ENCODE measurements at places on chromosomes 12 and 14.

DNA sequence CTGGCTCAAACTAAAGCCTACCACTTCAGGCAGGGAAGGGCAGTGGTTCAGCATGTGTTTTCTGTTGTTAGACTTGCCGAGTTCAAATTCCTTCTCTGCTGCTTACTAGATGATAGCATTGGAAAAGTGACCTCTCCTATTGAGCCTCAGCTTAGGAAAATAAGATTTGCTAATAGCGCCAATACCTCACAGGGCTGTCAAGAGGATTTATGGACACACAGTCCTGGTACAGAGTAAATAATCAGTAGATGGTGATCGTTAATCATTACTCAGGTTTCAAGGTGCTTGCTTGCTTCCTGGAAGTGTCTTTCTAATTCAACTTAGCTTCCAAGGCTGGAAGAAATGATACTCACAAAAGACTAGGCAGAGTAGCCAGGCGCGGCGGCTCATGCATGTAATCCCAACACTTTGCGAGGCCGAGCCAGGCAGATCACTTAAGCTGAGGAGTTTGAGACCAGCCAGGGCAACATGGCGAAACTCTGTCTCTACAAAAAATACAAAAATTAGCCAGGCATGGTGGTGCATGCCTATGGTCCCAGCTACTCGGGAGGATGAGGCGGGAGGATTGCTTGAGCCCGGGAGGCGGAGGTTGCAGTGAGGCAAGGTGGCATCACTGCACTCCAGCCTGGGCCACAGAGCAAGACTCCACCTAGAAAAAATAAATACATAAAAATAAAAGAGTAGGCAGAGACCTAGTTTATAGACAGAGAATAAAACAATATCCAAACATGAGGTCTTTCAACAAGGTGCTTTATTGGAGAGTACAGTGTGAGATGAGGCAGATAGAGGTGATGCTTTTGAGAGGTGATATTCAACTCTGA lies 6.0 kb downstream of the PLA2G1B start:
- no peak for DNase-seq

GRCh38 chr14:31592631-31593030 lies 31.4 kb downstream of the NUBPL start:
- no peak for DNase-seq

GRCh38 chr12:31961137-31961536 lies 1.9 kb downstream of the RESF1 start:
- peak; percentile 17 for DNase-seq

DNA sequence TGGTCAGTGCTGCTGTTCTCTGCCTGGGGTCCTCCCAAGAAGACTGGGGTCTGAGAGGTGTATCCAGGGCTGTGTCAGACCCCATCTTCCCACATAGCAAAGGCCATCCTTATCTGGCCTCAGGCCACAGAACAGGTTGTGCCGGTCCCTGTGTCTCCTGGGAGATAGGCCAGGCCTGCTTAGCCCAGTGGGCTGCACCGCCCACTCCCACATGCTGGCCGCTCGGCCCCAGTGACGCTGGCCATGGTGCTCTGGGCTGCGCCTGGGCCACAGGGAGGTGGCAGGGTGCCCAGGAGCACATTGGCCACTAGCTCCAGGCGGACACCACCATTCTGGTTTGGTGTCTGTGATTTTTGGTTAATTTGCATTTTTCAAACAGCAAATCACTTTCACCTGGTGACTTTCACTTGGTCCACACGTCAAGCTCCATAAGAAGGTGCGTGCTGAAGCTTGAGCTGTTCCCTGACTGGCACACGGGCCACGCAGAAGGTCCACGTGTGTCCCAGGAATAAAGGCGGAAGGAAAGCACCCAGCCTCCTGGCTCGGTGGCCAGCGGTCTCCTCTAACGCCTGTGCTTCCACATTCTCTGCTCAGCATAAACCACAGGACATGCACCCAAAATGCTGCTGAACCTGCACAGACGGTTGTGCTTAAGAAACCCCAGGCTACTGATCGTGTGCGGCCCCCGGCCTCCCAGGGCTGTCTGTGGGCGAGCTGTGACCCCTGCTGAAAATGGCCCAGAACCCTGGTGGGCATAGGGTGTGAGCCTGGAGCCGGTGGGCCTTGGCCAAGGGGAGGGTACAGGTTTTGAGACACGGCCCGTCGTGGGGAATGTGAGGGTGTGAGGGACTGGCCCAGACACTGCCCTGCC lies 4.6 kb downstream of the FBRSL1 start:
- DNase-seq: no peak

- DNase-seq: no peak
Measured at GRCh38 chr12:103181366-103182152, 224.1 kb downstream of the ASCL1 start.

DNA sequence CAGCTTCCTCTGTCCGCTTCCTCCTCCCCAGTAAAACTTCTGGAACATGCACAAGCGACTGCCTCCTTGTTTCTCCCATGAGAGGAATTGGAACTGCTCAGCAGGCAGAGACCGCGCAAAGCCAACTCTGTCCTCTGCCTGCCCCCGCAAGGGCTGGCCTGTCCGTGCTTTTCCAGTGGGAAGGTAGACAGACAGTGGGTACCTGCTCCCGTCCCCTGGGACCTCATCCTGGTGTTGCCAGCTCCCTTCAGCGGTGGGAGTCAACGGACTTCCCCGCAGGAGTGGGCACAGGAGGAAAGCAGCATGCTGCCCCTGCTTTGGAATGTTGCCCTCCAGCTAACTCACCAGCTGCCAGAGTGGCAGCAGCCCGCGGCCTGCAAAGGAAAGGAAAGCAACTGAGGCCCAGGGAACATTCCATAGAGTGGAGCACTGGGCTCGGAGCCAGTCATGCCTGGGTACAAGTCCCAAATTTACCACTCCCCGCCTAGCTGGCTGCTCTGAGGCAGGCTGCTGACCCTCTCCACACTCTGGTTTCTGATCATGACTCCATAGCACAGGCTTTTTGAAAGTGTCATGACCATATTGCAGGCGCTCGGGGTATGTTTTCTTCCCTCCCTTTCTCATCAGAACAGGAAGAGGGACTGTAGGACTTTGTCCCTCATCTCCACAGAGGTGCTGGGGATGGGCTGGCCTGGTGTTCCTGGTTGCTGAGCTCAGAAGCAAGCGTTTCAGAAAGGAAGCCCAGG lies 89.2 kb upstream of the CLMN start:
- DNase-seq: no peak

DNA sequence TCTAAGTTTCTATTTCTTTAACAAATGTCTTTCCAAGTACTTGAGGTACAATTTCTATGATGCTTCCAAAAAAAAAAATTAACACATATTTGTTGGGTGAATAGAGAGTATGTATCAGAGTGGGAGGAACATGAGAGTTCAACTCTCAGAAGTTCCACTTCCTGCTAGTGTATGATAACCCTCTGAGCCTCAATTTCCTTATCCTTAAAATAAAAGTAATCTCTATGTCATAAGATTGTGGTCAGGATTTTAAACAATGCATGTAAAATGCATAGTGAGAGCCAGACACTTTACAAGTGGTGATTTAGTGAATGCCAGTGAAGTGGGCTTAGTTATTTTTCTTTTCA lies 270.3 kb upstream of the AMIGO2 start:
- DNase-seq: no peak

DNA sequence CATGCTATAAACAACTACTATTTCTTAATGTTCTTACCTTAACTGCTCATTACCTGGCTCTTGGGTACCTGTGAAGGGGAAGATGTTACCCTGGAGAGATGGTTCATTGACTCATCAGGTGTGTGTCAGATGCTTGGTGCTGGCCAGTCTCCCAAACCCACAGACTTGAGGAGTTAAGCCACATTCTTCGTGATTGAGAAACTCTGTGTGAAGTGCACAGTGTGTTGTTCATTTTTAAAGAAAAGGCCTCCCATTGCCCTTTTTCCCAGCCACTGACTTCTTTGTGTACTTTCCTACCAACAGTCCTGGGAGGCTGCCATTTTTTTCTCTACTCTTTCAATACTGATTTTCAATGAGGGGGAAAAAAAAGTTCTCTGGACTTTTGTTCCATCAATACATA lies 3.2 kb downstream of the MGST1 start:
- no peak for DNase-seq

- no peak for DNase-seq
Measured at GRCh38 chr12:28033538-28033915, 61.0 kb upstream of the PTHLH start.

DNA sequence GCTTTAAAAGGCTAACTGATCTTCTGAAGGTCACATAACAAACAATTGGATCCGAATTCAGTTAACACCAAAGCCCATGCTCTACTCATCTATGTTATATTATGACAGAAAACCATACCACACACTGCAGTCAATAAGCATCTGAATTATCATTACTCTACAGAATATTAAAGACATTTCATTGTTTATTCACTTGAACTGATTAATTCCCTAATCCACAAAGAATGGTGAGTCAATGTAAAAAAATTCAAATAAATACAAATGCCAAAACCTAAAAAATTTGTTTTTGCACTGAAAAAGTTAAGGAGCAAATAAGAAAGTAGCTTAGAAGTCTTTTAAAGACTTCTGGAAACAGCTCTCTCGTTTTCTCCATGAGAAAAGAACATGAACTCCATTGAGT lies 13.7 kb downstream of the NID2 start:
- DNase-seq: no peak

DNA sequence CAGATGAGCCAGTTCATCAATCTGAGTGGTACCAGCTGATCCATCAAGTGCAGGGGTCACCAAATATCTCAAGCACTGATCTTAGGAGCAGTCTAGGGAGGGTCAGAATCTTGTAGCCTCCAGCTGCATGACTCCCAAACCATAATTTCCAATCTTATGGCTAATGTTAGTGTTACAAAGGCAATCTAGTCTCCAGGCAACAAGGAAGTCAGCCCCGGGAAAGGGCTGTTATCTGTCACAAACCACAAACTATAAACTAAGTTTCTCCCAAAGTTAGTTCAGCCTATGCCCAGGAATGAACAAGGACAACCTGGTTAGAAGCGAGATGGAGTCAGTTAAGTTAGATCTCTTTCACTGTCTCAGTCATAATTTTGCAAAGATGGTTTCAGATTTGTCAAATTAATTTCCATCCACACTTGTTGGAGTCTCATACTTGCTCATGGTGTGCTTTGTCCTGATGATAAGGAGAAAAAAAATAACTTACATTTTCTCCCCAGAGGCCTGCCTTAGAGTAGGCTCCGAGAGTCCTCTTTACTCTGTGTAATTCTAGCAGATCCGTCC lies 3.9 kb upstream of the ABHD4 start:
- DNase-seq: no peak

DNA sequence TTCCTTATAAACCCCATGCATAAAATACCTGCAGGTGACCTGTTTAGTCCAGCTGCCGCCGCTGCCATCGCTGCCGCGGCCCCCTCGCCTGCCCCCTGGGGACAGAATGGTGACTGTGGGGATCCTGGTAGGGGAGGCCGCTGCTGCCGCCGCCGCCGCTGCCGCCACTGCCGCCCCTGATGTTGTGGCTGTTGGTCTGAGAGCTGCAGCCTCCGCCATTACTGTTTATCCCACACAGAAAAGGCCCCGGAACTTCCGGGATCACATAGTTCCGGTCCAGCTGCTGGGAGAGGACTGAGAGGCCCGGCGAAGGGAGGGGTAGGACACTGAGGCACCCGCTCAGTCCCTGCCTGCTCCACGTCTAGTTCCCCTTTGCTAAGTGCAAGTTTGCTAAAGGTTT lies 244.9 kb downstream of the C12orf50 start:
- DNase-seq: no peak

DNA sequence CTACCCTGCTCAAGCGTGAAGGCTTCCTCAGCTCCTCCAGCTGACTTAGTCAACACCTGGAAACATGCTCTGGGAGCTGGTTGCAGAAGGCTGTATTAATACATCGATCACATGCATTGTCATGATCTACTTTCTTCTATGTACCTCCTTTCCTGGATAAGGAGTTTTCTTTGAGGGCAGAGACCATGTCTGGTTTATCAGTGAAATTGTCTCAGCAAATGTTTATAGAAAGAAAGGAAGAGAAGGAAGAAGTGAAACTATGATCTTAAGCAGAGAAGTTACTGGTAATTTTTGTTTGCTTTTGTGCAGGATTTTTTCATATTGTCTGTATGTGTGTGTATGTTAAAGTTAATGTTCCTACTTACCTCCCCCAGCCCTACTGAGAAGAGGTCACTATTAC lies 4.5 kb downstream of the DYRK4 start:
- no peak for DNase-seq

- DNase-seq: no peak
Measured at GRCh38 chr14:68519671-68520187, 273.1 kb downstream of the ZFP36L1 start.

GRCh38 chr12:106132175-106133135 lies 6.3 kb downstream of the NUAK1 start:
- no peak for DNase-seq

- DNase-seq: no peak
Measured at GRCh38 chr12:52417740-52418139, 11.6 kb upstream of the KRT82 start.

- DNase-seq: no peak
Measured at GRCh38 chr12:111964935-111965334, 48.0 kb downstream of the TMEM116 start.

DNA sequence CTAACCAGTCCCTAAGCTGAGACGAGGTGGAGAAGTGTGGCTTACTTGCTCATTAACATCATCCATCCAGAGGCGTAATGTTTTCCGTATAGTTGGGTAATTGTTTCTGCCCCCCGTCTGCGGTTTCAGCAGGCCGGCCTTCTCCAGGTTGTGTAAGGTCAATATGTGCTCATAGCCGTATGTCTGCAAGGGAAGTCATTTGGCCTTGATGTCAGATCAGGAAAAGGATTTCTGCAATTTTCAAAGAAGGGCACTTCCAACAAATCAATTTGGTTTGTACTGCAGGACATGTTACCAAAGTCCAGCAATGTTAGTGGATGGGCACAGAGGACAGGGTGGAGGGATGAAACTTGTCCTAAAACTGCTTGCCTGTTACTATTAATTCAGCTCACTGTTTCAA lies 9.9 kb upstream of the DIABLO start:
- no peak for DNase-seq

GRCh38 chr12:1523046-1523445 lies 71.3 kb downstream of the FBXL14 start:
- no peak for DNase-seq

DNA sequence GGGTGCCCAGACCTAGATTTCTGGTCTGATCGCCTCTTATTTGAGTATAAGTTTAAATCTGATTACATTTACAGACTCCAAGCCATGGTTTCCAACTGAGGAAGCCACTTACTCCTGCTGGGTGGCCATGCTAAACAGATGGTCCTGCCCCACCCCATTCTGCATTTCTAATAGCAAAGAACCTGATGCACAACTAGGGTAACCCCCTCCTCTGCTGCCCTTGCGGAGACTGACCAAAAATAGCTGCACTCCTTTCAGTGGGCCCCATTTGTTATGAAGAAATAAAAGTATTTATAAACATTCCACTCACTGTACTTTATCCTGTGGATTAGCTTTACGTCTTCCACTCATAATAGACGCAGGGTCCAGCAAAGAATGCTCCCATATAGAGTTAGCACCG lies 6.8 kb downstream of the GIT2 start:
- no peak for DNase-seq

DNA sequence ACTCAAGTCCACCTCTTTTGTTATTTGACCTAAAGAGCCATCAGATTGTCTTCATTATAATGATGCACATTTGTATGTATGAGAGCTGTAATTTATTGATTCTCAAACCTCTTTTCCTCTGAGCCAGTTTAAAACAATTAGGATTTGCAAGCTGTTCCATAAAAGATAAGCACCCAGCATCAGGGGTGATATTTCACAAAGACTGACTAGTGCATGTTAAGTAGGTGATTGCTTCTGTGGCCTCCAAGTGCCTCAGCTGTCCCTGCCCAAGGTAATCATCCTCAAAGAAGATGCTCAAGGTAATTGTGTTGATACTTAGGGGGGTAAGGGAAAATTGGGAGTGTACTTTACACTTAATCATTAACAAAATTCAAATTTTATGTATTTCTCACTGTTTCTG lies 18.2 kb downstream of the CEP128 start:
- DNase-seq: no peak

GRCh38 chr12:108419949-108420348 lies 80.8 kb upstream of the CMKLR1 start:
- DNase-seq: peak; percentile 43
